Panc1 (cell line): ENCODE measurements at places on chromosomes 4 and X. TPM values are rescaled to one million over a fixed set of nuclear protein-coding genes. Genes with fewer than 3 reads are reported as not detected.

- no peaks in the 10 kb centered on the region for H3K4me1 ChIP-seq
- no peaks in the 10 kb centered on the region for H3K27me3 ChIP-seq
- H3K4me3 ChIP-seq, result no peak overlapping the region
- no peaks in the 10 kb centered on the region for H3K36me3 ChIP-seq
- H3K27ac ChIP-seq, result no peak overlapping the region
- DNase-seq, result no peak
Measured at GRCh38 chrX:108261549-108262203, 170.1 kb downstream of the ATG4A start.

- H3K4me3 ChIP-seq, result no peak overlapping the region
- H3K4me1 ChIP-seq, result no peaks in the 10 kb centered on the region
- no peak for DNase-seq
- H3K27ac ChIP-seq, result no peak overlapping the region
- no peaks in the 10 kb centered on the region for H3K36me3 ChIP-seq
Measured at GRCh38 chr4:106601519-106601918, 232.9 kb upstream of the GIMD1 start.

DNA sequence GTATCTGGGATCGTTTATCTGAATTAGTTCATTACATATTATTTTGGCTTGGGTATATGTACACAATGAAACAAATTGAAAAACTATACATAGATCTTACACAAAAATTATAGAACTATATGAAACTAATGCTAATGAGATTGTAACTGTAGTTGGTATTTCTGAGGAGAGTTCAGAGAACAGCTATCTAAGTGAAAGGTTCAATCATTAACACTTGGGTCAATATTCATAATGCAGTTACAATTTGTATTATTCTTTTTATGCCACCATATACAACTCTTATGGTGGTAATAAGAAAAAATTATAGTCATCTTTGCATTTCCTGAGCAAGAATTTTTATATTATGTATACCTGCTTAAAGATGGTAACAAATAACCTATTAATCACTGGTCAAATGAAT, 461.0 kb downstream of the GRXCR1 start:
- no peak overlapping the region for H3K27ac ChIP-seq
- H3K4me1 ChIP-seq, result no peaks in the 10 kb centered on the region

DNA sequence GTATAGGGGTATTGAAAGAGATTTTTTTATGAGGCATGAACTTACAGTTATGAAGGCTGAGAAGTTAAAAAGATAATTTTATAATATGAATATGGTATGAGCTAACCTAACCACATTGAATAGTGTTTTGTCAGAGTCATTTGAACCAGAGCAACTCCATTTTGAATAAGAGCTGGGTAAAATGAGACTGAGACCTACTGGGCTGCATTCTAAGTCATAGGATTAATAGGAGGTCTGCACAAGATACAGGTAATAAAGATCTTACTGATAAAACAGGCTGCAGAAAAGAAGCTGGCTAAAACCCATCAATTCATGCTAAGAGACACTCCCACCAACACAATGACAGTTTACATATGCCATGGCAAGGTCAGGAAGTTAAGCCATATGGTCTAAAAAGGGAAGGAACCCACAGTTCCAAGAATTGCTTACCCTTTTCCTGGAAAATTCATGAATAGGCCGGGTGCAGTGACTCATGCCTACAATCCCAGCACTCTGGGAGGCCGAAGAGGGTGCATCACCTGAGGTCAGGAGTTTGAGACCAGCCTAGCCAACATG, 209.2 kb downstream of the TECRL start:
- H3K27me3 ChIP-seq, result no peaks in the 10 kb centered on the region
- no peaks in the 10 kb centered on the region for H3K4me1 ChIP-seq
- H3K27ac ChIP-seq, result no peak overlapping the region
- no peak overlapping the region for H3K4me3 ChIP-seq
- DNase-seq, result no peak

DNA sequence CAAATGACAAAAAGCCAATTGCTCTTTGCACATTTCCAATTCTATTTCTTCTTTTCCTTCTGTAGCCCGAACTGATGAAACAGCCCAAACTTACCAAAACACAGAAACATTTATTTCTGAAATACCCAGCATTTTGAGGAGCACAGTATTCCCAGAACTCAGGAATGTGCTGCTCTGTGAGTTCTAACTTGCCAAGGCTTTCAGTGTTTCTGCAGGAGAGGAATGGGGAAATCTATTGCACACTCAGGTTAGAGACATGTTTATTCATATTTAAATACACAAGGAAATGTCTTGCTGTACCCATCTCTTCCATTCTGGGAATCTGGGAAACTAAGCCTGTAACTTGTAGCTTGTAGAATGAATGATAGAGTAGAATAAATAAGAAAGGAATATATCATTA, 10.7 kb downstream of the TMPRSS11D start:
- H3K36me3 ChIP-seq, result no peaks in the 10 kb centered on the region
- H3K4me1 ChIP-seq, result no peaks in the 10 kb centered on the region
- H3K4me3 ChIP-seq, result no peak overlapping the region
- H3K27me3 ChIP-seq, result no peaks in the 10 kb centered on the region
- no peak for DNase-seq

GRCh38 chr4:59102311-59102710, 1992.1 kb upstream of the IGFBP7 start:
- H3K4me1 ChIP-seq, result no peaks in the 10 kb centered on the region
- H3K27me3 ChIP-seq, result no peaks in the 10 kb centered on the region
- no peak for DNase-seq

GRCh38 chr4:88955580-88956380, 101.2 kb downstream of the FAM13A start:
- no peak overlapping the region for H3K4me3 ChIP-seq
- no peak overlapping the region for H3K27ac ChIP-seq
- no peaks in the 10 kb centered on the region for H3K4me1 ChIP-seq
- no peaks in the 10 kb centered on the region for H3K27me3 ChIP-seq
- H3K36me3 ChIP-seq, result no peaks in the 10 kb centered on the region

GRCh38 chr4:142354794-142355420, 491.2 kb downstream of the INPP4B start:
- DNase-seq, result no peak
- no peak overlapping the region for H3K4me3 ChIP-seq
- H3K36me3 ChIP-seq, result no peaks in the 10 kb centered on the region

DNA sequence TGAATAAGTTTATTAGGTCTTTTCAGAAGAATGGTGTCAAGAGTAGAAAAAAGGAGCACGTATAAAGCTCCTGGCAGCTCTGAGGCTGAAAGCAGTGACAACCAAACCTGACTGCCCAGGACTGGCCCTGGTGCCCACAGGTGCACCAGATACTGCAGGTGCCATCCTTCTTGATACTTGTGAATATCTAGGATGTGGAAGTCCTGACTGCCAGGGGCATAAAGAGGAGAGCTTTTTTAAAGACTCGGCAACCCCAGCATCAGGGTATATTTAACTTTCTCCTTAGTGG, 60.7 kb downstream of the TMEM150C start:
- no peaks in the 10 kb centered on the region for H3K36me3 ChIP-seq
- H3K27me3 ChIP-seq, result no peaks in the 10 kb centered on the region
- H3K4me1 ChIP-seq, result no peaks in the 10 kb centered on the region
- H3K27ac ChIP-seq, result no peak overlapping the region
- no peak for DNase-seq

- H3K27me3 ChIP-seq, result peaks cover 2% of the 10 kb centered on the region; the same call in 1 of the 2 replicates
- H3K4me1 ChIP-seq, result no peaks in the 10 kb centered on the region
- no peak overlapping the region for H3K4me3 ChIP-seq
- H3K27ac ChIP-seq, result no peak overlapping the region
Measured at GRCh38 chrX:132592880-132593279, 104.0 kb upstream of the MBNL3 start.

GRCh38 chr4:52595001-52595400, 64.1 kb downstream of the USP46 start:
- DNase-seq, result no peak
- no peak overlapping the region for H3K27ac ChIP-seq
- no peaks in the 10 kb centered on the region for H3K4me1 ChIP-seq
- H3K27me3 ChIP-seq, result no peaks in the 10 kb centered on the region
- no peaks in the 10 kb centered on the region for H3K36me3 ChIP-seq

CWH43 gene
- not detected for total RNA-seq

SHISA3 gene
- total RNA-seq, result 0.18 TPM

VSIG1 gene
- total RNA-seq, result not detected

TMEM271 gene
- total RNA-seq, result not detected
